Ovary (tissue), 10 donors: ENCODE measurements at places on chromosomes 6 and 20.

- no peak for DNase-seq
Observed at GRCh38 chr20:33281550-33282146, 1.4 kb upstream of the BPIFB1 start.

DNA sequence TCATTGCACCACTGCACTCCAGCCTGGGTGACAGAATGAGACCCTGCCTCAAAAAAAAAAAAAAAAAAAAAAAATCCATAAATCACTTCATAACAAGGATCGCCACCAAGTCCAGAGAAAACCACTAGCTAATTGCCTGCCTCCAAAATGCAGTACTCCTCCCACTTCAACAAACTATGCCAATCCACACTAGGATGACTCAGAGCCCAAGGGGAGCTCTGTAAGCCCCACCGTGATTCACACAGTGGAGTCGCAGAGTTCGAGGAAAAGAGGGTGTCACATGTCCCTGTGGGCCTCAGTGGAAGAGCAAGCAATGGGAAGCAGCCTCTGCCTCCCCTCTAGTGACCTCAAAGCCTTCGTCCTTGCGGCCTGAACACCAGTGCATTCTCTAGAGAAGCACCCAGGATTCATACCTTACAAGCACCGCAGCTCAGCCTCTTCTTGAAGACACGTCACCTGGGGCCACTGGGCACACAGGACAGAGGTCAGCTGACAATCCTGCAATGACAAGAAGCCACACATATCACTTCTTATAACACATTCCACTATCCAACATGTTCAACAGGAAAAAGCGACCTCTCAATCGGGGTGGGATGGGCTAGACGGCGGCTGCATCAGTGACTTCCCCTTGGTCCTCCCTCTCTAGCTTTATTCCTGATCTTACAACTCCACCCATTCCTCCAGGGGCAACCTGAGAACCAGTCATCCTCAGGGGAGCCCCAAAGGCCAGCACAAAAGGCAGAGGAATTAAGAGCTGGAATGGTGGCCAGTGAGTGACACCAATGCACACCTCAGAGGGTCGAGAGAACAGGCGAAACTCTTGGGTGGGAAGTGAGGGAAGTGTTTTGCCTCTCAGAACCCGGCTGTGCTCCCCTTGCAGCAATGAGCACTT is 8.9 kb downstream of the SNHG17 start:
- no peak for DNase-seq

GRCh38 chr6:37725957-37726356 is 28.3 kb upstream of the MDGA1 start:
- DNase-seq = no peak

DNA sequence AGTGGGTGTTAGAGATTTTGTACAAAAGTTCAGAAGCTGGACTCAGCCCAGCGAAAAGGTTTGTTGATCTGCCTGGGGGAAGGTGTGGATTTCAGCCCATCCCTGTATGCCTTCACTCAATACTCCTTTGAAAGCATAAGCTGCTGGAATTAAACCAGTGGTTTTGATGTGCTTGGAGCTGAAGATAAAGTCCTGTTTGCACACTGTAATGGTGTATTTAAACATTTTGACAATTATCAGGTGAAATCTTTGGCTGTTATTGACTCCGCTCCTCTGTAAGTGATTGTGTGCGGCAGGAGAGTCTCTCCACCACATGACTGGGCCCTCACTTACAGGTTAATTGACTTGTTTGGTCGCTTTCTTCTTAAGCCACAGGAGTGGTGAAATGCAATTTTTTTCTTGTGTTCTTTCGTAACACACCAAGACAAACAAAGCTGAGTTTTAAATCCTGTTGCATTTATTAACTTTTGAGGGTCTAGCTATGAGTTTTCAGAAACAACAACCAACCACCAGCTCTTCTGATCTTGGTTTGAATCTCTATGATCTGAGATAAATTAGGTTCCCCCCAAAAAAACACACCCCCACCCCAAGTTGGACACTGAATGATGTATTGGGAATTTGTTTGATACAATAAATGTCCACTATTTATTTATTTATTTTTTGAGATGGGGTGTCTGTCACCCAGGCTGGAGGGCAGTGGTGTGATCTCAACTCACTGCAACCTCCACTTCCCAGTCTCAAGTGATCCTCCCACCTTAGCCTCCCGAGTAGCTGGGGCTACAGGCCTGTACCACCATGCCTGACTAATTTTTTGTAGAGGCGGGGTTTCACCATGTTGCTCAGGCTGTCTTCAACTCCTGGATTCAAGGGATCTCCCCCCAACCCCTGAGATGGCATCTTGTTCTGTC is 46.3 kb upstream of the NCOA3 start:
- no peak for DNase-seq

- no peak for DNase-seq
Observed at GRCh38 chr6:128032042-128032441, 131.2 kb upstream of the THEMIS start.

GRCh38 chr6:166361077-166361429 is 18.7 kb upstream of the SFT2D1 start:
- DNase-seq = no peak

GRCh38 chr6:338815-339262 is 46.6 kb downstream of the DUSP22 start:
- DNase-seq = no peak

DNA sequence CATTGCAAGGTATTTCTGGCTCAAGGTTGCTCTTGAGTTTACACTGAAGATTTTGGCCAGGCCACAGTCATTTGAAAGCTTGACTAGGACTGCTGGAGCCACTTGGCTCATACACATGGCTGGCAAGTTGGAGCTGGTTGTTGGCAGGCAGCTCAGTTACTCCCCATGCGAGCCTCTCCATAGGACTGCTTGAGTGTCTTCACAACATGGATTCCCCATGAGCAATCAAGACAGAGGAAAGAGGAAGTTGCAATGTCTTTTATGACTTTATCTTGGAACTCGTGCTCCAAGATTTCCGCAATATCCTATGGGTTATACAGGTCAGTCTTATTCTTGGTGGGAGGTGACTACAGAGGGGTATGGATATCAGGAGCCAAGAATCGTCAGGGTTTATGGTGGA is 1.4 kb upstream of the MANBAL start:
- DNase-seq = peak; percentile 7

GRCh38 chr20:3071610-3072529 is at the start of gene OXT:
TSS of gene OXT (plus strand) at chr20:3071620. CDS start at chr20:3071656, 36 bp downstream.
- no peak for DNase-seq

GRCh38 chr6:39934131-39934757 is at the start of gene MOCS1:
TSS of gene MOCS1 (minus strand) at chr6:39934462. CDS start at chr6:39934417, 45 bp downstream.
- peak; percentile 90 for DNase-seq

DNA sequence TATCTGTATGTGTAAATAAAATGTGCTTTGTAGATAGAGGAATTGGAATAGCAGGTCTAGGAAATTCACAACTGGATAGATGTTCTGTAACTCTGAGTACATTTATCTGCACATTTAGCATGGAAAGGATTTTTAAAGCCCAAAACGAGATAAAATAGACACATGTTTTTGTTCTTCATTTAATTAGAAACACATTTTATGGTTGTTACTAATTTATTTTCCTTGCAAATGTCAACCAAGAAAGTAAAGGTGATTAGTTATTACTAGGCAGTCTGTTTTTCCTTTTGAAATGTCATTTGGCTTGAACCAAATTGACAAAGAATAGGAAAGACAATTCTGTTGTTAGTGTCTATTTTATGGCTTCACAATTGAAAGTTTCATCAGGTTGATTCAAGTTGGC is 769 bp downstream of the PRL start:
- no peak for DNase-seq

- no peak for DNase-seq
Observed at GRCh38 chr6:155628306-155628705, 172.7 kb upstream of the NOX3 start.

DNA sequence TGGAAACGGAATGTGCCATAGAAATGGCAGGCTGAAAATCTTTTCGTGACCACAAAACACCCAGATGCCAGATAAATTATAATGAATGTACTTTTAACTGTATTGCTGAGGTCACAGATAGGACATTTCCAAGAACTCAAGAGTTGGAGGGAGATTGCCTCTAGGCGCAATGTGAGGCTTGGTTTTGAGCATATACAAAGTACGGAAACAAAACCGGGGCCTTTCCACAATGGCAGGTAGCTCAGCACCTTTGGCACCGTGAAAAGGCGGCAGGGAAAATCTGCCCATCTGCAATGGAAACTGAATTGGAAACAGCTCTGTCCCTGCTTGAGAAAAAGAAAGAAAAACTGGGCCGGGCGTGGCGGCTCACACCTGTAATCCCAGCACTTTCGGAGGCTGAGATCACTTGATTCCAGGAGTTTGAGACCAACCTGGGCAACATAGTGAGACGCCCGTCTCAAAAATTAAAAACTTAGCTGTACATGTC is 10.5 kb upstream of the C20orf144 start:
- no peak for DNase-seq

DNA sequence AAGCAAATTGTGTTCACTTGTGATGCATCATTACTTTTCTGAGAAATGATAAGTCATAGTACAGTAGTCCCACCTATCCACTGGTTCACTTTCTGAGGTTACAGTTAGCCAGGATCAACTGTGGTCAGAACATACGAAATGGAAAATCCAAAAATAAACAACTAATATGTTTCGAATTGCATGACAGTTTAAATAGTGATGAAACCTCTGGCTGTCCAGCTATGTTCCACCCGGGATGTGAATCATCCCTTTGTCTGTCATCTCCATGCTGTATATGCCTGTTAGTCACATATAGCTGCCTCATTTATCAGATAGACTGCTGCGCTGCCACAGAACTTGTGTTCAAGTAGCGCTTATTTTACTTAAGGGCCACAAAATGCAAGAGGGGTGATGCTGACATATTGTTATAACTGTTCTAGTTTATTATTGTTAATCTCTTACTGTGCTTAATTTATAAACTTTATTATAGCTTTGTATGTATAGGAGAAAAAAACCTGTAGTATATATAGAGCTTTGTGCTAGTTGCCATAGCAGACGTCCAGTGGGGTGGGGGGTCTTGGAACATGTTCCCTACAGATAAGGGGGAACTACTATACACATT is 29.2 kb downstream of the AFDN start:
- no peak for DNase-seq

DNA sequence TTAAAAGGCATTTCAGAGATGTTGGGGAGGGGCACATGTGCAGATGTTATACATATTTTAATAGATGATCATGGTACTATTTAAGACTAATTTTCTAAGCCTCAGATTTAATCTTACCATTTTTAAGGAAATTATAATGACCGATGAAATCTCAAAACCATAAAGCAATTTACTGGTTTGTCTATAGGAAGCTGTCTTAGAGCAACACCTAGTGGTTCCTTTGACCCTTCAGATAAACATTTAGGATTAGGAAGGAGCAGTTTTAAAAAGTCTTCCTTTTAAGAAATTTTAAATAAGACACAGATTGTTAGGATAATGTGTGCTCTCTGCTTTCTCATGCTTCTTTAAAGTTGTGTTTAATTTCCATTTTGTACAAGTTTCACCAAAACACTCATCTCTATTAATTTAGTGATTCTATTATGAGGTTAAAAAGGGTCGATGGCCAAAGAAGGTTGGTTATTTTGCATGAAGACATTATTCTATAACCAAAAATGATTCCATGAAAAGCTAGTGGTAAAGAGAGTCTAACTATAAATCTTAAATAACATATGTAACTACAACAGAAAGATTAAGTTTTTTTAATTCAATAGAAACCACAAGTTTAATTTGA is 376.4 kb downstream of the HACE1 start:
- no peak for DNase-seq

- DNase-seq = no peak
Observed at GRCh38 chr6:35968821-35969220, 47.9 kb upstream of the SRPK1 start.

DNA sequence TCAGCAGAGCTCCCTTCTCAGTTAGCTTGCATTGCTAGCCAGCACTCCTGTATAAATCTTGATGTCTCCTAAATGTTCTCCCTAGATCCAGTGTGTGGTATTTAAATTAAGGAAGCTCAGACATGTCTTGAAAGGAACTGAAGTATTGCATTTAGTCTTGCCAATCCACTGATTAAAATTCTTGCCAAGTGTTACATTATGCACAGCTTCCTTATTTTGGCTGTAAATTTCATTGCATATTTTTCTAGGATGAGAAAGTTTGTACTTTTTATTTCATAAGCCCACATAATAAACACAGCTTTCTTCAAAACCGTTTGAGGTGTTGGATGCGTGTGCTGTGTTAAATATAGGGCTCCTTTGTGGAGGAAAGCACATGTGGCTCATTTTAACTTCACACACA is 329.8 kb upstream of the FLRT3 start:
- DNase-seq = no peak

- DNase-seq = no peak
Observed at GRCh38 chr6:11143394-11144371, 32.2 kb upstream of the ERVFRD-1 start.

- DNase-seq = peak; percentile 46
Observed at GRCh38 chr20:63708301-63709148, 686 bp downstream of the ZGPAT start.

GRCh38 chr6:24600903-24601302 is 45.1 kb downstream of the KIAA0319 start:
- no peak for DNase-seq

DNA sequence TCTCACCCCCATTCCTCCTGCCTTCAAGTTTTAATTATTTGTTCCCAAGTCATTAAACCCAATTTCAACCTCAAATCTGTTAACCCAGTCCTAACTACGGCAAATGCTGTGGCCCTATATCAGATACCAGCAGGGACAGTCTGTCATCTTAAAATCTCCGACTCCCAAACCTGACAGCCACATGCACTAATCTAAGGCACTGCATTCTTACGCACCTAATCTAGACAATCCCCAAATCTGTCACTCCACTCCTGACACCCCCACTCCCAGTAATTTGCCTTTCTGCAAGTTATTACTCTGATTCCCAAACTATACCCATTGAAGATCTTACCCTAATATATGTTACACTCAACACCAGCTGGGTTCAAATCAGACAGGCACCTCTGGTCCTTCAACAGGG is 2.5 kb downstream of the MTCH1 start:
- DNase-seq = no peak

DNA sequence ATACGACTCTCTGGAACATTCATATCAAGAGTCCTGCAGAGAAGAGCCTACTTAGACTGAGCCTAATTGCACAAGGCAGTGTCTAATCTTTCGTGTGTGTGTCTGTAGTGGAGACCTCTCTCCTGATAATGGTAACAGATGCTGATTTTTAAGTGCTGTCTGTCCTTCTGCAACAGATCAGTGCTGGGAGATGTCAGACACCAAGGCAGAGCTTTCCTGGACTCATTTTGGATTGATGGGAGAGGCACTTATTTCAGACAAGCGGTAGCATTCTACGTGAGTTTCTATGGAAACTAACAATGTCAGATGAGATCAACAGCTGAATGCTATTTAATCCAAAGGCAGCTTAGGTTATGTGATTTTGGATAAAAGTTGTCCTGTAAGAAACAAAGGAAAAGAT is 167.6 kb downstream of the PLCB4 start:
- no peak for DNase-seq

DNA sequence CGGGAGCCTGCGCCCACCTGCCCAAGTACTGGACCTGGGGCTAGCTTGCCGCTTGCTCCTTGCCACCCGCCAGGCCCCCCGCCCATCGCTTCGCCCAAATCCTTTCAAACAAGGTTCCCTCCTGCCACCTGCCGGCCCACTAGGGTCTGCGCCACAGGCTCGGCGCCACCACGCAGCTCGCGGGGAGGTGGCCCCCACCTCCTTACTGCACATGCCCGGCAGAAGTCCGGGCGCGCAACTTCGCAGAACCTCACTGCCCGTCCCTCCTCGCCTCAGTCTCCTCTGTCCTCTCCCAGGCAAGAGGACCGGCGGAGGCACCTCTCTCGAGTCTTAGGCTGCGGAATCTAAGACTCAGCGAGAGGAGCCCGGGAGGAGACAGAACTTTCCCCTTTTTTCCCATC is 11.2 kb downstream of the GNAS-AS1 start:
- DNase-seq = no peak
